ENCODE measurements at places on chromosomes 12 and 14.

DNA sequence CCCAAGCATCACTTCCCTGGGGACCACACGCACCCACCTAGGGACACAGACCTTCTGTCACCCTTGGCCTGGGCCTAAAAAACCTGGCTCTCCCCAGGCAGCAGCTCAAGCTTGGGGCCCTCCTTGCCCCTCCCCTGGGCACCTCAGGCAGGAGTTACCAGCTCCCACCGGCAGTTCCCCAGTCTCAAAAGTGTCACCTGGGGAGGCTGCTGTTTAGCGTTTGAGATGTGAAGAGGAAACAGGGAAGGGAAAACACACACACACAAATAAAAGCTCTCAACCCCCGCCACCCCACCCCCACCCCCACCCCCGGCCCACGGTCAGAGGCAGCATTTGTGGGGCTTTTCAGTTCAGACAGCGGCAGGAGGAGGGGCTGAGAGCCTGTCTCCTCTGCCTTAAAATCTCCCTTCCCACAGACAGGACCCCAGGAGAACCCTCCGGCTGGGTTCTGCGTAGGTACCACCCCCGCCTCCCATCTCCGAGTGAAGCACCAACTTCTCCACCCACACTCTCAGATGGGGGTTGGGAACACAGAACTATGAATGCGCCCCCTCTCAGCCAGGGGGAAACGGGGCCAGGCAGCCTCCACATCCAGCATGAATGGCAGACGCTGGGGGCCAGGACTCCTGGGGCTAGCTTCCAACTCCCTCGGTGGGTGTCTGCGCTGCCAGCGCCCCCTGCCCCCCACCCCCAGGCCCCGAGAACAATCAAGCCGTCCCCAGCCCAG, 3.0 kb downstream of the NCOR2 start:
- DNase-seq: no peak

GRCh38 chr14:61109288-61109687, 128.2 kb downstream of the SLC38A6 start:
- no peak for DNase-seq

DNA sequence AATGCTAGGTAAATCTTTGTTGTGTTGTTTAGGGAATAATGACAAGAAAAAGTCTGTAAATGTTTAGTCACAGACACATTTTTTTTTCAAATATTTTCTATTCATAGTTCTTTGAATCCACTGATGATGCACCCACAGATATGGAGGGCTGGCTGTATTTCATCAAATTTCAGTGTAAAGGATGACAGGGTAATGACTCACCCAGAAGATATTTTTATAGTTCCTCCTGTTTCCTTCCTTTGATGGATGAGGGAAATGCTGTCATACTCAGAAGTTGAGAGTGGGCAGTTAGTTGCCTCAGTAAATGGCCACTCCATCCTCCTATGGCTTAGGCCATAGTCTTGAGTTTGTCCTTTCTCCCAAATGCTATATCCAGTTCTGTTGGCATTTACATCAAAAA, 76.9 kb upstream of the REP15 start:
- DNase-seq: no peak

DNA sequence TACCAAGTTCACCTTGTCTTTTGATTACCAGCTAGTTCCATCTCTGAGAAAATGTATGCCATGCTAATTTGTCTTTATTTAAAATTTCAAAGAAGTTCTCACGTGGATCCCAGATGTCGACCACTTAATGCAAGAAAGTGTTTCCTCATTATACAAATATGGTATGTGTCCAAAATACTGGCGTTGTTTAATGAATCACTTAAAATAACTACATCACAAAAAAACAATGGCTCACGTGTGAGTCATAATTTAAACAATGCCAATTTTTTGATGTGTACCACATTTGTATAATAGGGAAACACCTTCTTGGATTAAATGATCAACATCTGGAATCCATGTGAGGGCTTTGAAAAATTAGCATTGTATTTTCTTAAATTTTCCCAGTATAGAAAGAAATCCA, 40.8 kb downstream of the DBX2 start:
- no peak for DNase-seq

- no peak for DNase-seq
Measured at GRCh38 chr14:99401621-99402284, 78.9 kb downstream of the SETD3 start.

DNA sequence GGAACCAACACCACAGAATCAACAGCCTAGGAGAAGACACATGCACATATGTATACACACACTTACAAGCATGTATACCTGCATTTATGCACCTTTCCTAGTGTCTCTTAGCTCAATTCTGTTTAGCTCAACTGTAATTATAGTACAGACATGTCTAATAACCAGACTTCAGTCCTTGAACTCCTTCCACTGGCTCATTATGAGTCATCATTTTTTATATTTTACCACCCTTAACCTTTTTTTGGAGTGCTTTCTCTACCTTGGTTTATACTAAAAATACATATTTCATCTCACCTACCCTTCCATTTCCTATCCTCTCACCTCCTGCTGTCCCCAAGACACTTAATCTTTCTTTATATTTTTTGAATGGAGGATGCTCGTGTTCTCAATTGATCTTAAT, 110.4 kb downstream of the ARID2 start:
- DNase-seq: no peak

GRCh38 chr14:93824518-93825234, 36.4 kb upstream of the PRIMA1 start:
- no peak for DNase-seq

GRCh38 chr12:127457726-127458125, 809.2 kb upstream of the TMEM132C start:
- no peak for DNase-seq

DNA sequence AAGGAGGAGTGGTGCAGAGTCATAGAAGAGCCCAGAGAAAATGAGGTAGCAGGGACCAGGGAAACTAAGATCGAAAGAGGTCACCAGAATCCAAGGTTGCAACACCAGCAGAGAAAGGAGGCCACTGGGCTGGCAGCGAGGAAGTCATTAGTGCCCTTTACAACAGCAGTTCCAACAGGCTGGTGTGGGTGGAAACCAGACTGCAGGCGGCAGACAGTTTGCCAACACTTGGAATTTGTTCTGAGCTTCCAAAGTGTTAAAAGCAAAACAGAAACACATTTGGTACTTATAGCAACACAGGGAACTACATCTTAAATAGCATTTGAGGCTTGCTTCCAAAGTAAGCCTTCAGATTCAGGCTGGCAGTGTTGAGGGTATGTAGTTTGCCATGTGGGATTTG, 95.2 kb upstream of the PWP1 start:
- DNase-seq: no peak

GRCh38 chr14:99280852-99281251, 8.9 kb upstream of the BCL11B start:
- DNase-seq: no peak

GRCh38 chr12:56840922-56841321, 77.8 kb downstream of the HSD17B6 start:
- DNase-seq: no peak
